ENCODE measurements at places on chromosomes 7 and 10.

DNA sequence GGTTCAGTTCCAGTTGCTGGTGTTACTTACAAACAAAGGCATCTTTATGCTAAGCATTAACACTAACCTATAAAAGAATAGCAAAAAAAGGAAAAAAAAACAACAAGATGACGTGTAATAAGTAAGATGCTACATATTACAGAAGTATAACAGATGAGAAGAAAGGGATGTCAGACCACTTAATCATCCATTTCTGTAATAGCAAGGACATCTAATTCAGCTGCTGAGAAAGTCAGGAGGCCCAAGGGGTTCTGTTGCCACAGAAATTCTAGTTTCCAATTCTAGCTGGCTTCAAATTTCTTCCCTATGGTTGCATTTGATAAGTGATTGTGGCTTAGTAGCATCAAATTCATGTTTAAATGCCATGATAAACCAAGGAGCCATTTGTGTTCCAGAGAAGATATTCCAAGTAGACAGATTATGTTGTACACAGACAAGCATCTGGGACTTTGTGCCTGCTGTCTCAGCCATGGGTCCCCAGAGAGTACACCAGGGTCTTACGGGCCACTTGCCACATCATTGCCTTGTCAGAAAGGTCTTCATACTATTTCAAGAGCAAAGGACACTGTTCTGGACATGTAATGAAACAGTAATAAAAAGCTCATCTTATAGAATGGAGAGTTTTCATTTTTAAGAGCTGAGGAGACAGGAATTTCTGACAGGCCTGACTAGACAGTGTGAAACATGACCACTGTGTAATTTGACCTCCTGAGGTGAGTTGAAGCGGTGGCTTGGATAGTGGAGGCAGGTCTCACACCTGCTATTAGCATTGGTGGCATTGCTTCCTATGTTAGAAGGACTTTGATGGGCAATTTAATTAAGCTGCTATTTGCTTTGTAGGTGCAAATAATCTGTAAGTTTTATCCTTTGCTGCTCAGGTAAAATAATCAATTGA is 4.2 kb upstream of the ASB4 start:
- DNase-seq: no peak

- peak; percentile 28 for DNase-seq
Observed at GRCh38 chr10:97025613-97026242, 160.0 kb downstream of the SLIT1 start.

GRCh38 chr10:72173262-72173618 is 42.6 kb upstream of the ANAPC16 start:
- no peak for DNase-seq

- no peak for DNase-seq
Observed at GRCh38 chr10:98474628-98475027, 27.9 kb upstream of the HPS1 start.

DNA sequence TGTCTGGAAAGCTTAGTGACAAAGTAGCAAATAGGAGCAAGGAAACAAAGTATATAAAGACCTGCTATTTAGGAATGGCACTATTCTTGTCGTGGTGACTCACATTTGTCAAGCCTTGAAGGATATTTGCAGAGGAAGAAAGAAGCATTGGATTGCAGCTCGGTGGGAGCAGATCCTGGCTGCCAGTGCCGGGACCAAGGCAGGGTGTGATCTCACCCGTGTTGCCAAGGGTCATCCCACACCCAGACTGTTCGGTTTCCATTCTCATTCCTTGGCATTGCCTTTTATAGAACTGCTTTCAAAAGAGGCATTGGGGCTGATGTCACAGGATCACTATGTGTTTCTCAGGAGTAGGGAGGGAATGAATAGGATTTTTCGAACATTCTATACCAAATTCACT is 176.2 kb downstream of the GALNT17 start:
- DNase-seq: no peak

DNA sequence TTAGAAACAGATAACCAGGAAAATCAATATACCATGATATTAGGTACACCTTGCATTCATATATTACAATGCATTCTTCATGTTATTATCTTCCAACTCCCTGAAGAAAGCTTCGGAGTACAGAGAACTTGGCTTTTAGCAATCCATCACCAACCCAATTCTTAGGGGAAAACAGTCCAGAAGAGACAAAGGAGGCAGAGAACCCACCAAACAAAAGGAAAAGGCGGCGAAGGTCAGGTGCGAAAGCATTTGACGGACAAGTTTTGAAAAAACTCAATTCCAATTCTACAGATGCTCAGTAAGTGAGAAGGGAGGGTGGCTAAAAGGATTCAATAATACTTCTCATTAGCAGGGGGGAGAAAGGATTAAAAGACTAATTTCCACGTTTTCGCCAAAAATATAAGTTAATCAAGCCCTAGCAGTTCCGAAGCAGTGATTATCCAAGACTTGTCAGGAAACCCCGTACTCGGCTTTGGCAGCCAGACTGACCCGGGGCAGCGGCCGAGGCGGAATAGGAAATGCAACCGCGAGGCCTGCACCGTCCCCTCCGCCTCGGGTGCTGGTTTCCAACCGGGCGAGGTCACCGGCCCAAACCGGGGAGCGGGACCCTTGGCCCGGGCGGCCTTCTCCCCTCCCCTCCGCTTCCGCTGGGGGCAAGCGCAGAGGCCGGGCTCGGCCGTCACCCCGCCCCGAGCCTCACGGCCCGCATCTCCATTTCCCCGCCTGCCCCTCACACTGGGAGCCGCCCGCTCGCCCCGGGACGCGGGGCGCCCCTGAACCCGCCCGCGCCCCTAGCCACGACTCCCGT is 747 bp downstream of the GDI2 start:
- peak; percentile 21 for DNase-seq

DNA sequence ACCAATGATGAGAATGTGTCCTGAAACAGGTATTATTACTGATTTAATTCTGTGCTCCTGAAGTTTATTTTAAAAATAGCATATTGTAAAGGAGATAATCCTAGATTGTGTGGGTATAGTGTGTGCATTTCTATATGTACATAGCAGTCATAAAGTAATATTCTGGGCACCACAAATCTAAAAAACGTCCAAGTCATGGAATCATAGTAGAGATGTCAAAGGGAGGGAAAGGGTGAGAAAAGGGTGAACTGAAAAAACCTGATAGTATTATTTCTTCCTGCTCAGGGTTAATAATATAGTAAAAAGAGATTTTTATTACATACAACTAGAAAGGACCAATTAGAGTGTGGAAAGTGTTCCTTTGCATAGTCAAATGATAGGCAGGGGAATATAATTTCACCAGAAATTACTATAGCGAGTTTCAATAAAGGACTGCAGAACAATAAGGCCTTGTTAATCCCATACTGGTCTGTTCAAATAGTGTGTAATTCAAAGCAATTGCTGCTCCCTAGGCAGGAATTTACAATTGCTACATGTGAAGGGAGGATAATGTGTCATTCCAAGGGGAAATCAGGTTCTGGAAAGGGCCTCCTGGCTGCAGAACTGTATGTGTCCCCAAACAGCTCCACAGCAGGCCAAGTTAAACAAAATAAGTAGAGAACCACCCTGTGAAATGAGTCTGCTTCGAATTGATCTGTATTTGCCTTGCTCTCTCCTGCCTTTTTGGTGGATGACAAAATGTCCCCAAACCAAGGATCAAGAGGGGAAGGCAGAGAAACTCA is 42.5 kb upstream of the KMT2E start:
- DNase-seq: no peak

DNA sequence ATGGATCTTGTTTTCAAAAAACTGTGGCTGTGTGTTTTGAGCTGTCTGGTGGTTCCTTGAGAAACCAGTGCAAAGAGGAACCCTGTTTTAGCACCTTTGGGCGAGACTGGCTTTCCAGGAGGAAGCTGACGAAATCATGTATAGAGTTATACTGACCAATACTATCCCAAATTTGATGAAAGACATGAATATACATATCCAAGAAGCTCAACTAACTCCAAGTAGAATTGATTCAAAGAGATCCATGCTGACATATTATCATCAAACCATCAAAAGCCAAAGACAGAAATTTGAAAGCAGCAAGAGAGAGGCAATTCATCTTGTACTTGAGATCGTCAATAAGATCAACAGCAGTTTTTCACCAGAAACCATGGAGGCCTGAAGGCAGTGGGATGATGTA is 610.7 kb downstream of the DNAJB6 start:
- DNase-seq: no peak

GRCh38 chr10:121927318-121927840 is 452 bp downstream of the ATE1 start:
- DNase-seq: peak; percentile 7

DNA sequence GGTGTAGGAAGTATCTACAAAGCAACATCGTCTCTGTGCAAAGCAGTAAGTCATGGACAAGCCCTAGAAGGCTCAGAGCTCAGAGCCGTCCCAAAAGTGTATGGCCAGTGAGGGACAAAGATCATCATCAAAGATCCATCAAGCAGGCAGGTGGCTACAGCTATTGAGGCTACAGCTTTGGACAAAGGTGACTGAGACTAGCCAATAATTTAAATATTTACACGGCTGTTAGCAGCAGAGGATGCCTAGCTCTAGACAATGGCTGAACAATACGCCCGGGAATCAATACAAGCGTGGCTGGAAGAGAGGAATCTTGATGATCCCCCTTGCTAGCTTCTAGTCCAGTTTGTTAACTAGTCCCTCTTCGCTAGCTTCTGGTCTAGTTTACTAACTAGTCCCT is 17.9 kb downstream of the NMT2 start:
- no peak for DNase-seq

- no peak for DNase-seq
Observed at GRCh38 chr7:54538122-54538521, 4.1 kb upstream of the VSTM2A start.

GRCh38 chr7:17681965-17682364 is 258.3 kb downstream of the SNX13 start:
- no peak for DNase-seq

- DNase-seq: no peak
Observed at GRCh38 chr7:69935107-69935506, 336.8 kb downstream of the AUTS2 start.

- DNase-seq: no peak
Observed at GRCh38 chr7:19455623-19456022, 253.2 kb downstream of the POLR1F start.

DNA sequence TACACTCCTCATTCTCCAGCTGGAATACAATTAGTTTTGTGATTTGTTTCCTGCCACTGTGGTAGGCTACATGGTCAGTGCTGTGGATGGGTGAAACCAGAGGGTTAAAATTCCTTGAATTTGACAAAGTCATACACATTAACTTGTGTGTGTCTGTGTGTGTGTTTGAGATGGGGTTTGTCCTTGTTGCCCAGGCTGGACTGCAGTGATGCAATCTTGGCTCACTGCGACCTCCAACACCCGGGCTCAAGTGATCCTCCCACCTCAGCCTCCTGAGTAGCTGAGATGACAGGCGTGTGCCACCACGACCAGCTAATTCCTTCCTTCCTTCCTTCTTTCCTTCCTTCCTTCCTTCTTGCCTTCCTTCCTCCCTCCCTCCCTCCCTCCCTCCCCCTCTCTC is 24.8 kb upstream of the GIMAP8 start:
- no peak for DNase-seq

DNA sequence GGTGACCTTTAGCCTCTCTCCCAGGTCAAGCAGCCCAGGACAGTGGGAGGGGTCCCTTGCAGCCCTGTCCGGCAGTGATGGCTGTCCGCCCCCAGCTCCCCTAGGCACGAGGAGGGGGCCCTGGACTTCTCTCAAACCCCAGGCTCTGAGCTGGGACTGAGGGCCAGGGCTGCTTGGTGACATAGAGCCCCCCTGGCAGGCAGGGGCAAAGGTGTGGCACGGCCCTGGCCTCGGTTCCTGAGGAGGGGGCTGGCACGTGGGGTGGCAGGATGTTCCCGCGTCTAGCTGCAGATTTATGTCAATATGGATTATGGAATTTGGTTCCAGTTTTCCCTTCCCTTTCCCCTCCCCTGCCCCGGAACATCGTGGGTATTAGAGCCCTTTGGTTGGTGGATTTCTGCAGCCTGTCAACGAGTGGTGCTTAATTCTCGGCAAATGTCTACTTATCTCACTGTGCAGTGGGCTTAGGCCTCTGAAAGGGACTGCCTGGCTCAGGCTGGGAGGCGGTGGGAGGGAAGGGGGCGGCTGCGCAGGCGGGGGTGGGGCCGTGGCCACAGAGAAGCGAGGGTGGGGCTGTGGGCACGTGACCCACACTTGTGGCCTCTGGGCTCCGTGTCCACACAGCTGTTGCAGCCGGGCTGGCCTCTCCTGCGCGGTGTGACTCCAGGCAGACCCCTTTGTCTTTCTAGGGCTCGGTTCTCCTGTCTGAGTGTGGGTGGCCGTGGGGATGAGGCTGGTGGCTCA is 19.3 kb downstream of the UNCX start:
- DNase-seq: no peak

GRCh38 chr7:46369933-46370654 is 449.0 kb upstream of the IGFBP3 start:
- DNase-seq: no peak

- no peak for DNase-seq
Observed at GRCh38 chr10:79020015-79020491, 48.7 kb upstream of the ZMIZ1 start.

DNA sequence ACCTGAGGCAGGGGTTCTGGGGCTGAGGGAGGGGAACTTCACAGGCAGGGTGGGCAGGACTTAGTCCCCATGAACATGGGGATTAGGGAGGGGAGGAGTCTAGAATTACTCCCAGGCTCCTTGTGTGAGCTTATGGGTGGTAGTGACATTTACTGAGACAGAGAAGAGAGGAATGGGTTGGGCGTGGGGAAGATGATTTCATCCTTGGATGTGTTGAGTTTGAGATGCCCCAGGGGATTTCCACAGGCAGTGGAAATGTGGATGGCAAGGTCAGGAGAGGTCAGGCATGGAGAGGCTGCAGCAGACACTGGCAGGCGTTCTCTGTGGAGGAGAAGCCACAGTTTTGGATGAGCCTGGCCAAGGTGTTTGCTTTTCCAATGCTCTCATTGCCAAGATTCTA is 26.4 kb upstream of the GSDME start:
- DNase-seq: no peak

- no peak for DNase-seq
Observed at GRCh38 chr7:47292832-47293309, 289.0 kb downstream of the TNS3 start.

DNA sequence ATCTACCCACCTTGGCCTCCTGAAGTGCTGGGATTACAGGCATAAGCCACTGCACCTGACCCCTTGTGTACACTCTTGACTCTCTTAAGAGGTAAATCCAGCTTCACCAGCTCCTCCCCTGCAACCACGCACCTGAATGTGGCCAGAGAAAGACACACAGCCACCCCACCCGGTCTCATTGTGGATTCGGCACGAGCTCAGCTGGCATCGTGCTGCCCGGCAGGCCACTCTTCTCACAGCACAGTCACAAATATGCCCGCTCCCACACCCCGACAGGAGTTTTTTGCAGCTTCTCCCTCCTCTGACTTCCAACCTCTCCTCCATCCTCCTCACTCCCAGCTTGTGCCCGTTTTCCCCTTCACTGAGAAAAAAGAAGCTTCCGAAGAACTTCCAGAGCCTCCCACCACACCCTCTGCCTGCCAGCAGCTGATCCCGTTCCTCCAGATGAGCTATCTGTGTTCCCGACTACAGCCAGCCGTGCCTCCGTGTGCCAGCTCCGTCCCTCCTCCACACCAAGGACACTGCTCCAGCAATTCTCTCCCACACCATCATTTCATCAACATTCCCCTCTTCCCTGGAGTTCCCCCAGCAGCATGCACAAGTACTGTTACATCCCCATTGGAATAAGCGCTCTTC is 8.0 kb upstream of the SMARCD3 start:
- no peak for DNase-seq

- DNase-seq: no peak
Observed at GRCh38 chr10:102632394-102633111, 11.7 kb upstream of the TRIM8 start.

GRCh38 chr10:103244666-103245271 is 918 bp upstream of the RPEL1 start:
- peak; percentile 44 for DNase-seq

Measured in effector CD4-positive, alpha-beta T cell (primary cell).